ENCODE measurements at places on chromosomes 4 and X.
A peak's percentile ranks its signal among the peaks of the same experiment; 100 is the strongest.

GRCh38 chr4:8910822-8911315 lies 39.2 kb upstream of the HMX1 start:
- no peak for DNase-seq
- H3K27ac ChIP-seq, result no peak overlapping the region
- H3K27me3 ChIP-seq, result no peaks in the 10 kb centered on the region
- H3K4me1 ChIP-seq, result no peaks in the 10 kb centered on the region
- no peaks in the 10 kb centered on the region for H3K36me3 ChIP-seq

GRCh38 chrX:153933748-153934147 lies 1.1 kb downstream of the NAA10 start:
- H3K27me3 ChIP-seq, result no peaks in the 10 kb centered on the region
- H3K36me3 ChIP-seq, result peaks cover 37% of the 10 kb centered on the region
- no peak overlapping the region for H3K27ac ChIP-seq
- peak; percentile 49 for DNase-seq
- H3K4me1 ChIP-seq, result peaks cover 6% of the 10 kb centered on the region

DNA sequence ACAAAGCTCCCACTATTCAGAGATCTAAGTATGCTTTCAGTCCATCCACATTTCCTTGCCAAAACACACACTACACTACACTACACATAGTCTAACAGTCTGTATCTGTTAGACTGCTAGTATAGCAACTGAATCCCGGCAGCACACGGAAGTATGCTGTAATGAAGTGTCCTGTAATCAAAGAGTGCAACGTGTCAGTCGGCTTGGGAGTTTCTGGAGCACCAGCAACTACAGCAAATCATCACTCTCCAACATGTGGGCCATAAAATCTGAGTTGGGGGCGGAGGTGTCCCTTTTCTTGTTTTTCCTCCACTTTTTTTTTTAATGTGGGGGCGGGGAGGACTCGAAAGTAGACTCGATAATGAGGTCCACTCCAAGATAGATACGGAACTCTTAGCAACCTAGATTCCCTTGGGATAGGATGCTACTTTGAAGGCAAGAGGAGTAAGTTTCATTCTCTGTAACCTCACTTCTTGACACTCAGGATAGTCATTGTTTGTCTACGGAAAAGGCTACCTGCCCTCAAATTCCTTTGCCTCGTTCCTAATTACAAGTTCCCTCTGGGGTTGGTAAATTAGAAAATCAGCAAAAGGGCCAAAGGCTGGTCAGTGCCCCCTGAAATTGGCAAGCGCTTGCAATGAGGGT lies 722 bp downstream of the SLC10A7 start:
- peak overlapping the region; percentile 76 for H3K4me3 ChIP-seq
- DNase-seq, result peak; percentile 64
- peaks cover 2% of the 10 kb centered on the region for H3K36me3 ChIP-seq
- no peaks in the 10 kb centered on the region for H3K27me3 ChIP-seq
- peak overlapping the region; percentile 52 for H3K27ac ChIP-seq

DNA sequence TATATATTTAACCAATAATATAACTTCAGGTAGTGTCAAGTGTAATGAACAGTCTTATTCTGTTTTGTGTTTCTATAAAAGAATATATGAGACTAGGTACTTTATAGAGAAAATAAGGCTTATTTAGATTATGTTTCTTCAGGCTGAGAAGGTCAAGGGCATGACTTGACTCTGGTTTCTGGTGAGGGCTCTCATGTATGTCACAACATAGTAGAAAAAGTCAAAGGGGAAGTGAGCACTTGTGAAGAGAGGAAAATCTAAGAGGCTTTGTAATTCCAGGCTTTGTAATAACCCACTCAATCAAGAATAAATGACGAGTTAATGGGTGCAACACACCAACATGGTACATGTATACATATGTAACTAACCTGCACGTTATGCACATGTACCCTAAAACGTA lies 27.6 kb downstream of the PRR32 start:
- no peaks in the 10 kb centered on the region for H3K27me3 ChIP-seq
- no peak overlapping the region for H3K27ac ChIP-seq
- no peaks in the 10 kb centered on the region for H3K4me1 ChIP-seq
- H3K36me3 ChIP-seq, result no peaks in the 10 kb centered on the region
- no peak overlapping the region for H3K4me3 ChIP-seq

GRCh38 chr4:82362565-82362964 lies 11.2 kb downstream of the HNRNPD start:
- no peak overlapping the region for H3K4me3 ChIP-seq
- DNase-seq, result no peak
- H3K27me3 ChIP-seq, result no peaks in the 10 kb centered on the region

DNA sequence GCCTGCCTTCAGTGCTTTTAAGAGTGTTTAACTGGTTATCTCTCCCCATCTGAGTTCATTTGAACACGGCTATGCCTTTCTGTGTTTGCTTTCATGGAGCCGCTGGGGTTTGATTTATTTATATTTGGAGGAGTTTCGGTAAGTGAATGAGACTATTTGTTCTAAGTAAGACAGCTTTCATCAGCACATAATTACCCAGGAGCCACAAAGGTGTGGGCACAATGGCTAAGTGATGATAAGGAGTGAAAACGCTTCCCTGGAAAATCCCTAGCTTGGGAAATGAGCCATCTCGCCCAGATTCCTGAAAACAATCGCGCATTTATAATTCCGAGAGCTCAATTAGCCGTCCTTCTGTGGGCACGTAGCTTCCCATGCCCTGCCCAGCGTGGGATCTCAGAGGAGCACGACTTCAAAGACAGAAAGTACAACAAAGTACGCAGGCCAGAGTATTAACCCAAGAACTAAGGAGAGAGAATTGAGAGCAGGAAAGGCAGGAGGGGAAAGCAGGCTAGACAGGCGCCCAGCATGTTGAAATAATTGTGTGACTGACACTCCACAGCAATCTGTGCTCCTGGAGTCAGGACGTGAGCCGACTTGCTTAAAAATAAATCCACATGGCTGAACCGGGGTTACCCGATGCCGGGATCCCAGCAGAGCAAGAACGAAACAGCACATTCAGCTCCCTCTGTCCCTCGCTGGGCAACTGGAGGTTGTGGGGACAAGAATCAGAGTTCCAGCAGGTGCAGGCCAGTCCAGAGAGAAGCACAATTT lies 99.0 kb downstream of the DHRSX start:
- H3K27me3 ChIP-seq, result no peaks in the 10 kb centered on the region
- no peak overlapping the region for H3K4me3 ChIP-seq
- no peak overlapping the region for H3K27ac ChIP-seq

DNA sequence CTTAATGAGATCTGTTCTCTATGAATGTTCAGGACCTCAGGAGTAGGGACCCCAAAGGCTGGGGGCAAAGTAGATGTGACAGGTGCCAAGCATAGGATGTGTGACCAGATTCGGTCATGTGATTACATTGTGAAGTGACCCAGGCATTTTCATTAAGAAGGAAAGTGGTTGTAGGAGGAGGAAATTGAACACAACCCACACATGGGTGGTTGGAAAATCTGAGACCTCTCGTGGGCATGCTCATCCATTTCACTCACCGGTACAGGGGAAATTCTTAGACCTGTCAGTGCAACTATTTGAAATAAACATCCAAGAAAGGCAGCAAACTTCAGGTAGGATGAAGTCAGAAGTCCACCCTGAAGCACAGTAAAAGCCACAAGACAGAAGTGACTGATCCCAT lies 43.5 kb upstream of the CD99 start:
- peaks cover 11% of the 10 kb centered on the region for H3K36me3 ChIP-seq
- no peaks in the 10 kb centered on the region for H3K27me3 ChIP-seq
- no peak for DNase-seq

DNA sequence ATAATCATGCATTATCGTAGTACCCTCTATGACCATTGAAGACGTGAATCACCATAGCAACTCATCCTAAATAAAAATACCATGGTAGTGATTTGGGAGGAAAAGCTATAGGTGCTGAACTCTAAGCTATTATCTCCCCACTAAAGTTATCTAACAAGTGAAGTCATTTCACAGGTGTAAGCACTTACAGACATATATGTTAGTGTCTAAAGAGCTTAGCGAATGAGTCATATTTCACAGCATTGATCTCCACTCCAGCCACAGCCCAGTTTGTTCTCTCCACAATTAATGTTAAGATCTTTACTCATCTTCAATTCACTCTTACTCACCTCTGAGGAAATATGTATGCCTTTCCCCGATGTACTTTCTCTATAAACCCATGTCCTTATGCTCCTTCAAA lies 57.0 kb downstream of the DCAF8L1 start:
- no peaks in the 10 kb centered on the region for H3K36me3 ChIP-seq
- no peak overlapping the region for H3K4me3 ChIP-seq
- no peak overlapping the region for H3K27ac ChIP-seq
- H3K27me3 ChIP-seq, result no peaks in the 10 kb centered on the region
- no peaks in the 10 kb centered on the region for H3K4me1 ChIP-seq

- H3K36me3 ChIP-seq, result no peaks in the 10 kb centered on the region
- H3K27me3 ChIP-seq, result no peaks in the 10 kb centered on the region
- H3K4me1 ChIP-seq, result no peaks in the 10 kb centered on the region
- no peak overlapping the region for H3K27ac ChIP-seq
These were observed 671.6 kb downstream of the GRXCR1 start for GRCh38 chr4:43564107-43564506.

- no peaks in the 10 kb centered on the region for H3K27me3 ChIP-seq
- H3K4me3 ChIP-seq, result no peak overlapping the region
- H3K27ac ChIP-seq, result no peak overlapping the region
- no peak for DNase-seq
- no peaks in the 10 kb centered on the region for H3K36me3 ChIP-seq
These were observed 25.2 kb upstream of the SLC2A9 start for GRCh38 chr4:10046471-10046870.

Data from trophoblast cell (in vitro differentiated cells and primary cell).